ENCODE measurements at places on chromosomes 6 and 20. TPM values are rescaled to one million over a fixed set of nuclear protein-coding genes. Genes with fewer than 3 reads are reported as not detected.

TAP1 gene
- 15.2 TPM for total RNA-seq

RAMACL gene
- total RNA-seq, result 1.1 TPM

DCBLD1 gene
- 40.1 TPM for total RNA-seq

SYS1 gene
- 42.0 TPM for total RNA-seq

DNA sequence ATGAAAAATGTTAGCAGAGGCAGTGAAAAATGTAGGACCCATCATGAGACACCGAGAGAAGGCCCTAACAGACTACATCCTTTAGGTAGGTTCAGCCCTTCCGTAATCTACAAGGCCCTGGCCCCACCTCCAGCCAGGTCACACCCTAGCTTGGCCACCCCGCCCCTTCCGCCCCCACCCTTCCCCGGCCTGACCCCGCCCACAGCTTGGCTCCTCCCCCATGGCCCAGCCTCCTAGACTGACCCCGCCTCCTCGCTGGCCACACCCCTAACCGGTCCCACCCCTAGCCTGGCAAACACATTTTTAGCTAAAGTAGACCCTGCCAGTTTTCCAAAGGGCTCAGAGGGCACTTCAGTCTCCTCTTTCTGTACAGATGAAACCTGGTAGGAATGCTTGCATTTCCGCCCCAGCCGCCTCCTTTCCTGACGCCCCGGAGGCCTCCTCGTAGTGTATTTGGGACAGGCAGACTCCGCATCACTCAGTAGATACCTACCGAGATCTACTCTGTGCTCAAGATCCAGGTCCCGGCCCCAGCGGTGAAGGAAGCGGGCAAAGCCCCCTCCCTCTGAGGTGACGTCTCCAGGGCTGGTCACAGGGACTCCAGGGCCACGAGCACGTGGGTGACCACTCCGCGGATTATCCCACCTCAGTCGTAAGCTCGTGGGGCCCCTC, 443.5 kb downstream of the PREX1 start:
- H3K36me3 ChIP-seq, result no peaks in the 10 kb centered on the region
- no peak overlapping the region for H3K27ac ChIP-seq
- H3K27me3 ChIP-seq, result no peaks in the 10 kb centered on the region
- no peak overlapping the region for H3K4me3 ChIP-seq
- no peak for DNase-seq

GRCh38 chr20:21136015-21136732, 10.3 kb downstream of the KIZ start:
- DNase-seq, result no peak
- H3K36me3 ChIP-seq, result no peaks in the 10 kb centered on the region
- no peak overlapping the region for H3K27ac ChIP-seq
- H3K27me3 ChIP-seq, result no peaks in the 10 kb centered on the region
- H3K4me3 ChIP-seq, result no peak overlapping the region

- H3K27me3 ChIP-seq, result no peaks in the 10 kb centered on the region
- H3K4me3 ChIP-seq, result no peak overlapping the region
- no peaks in the 10 kb centered on the region for H3K36me3 ChIP-seq
- DNase-seq, result no peak
Measured at GRCh38 chr6:85068221-85068620, 303.8 kb upstream of the TBX18 start.

GRCh38 chr6:20341564-20341963, 60.1 kb upstream of the E2F3 start:
- no peaks in the 10 kb centered on the region for H3K36me3 ChIP-seq
- H3K27me3 ChIP-seq, result no peaks in the 10 kb centered on the region
- DNase-seq, result no peak

DNA sequence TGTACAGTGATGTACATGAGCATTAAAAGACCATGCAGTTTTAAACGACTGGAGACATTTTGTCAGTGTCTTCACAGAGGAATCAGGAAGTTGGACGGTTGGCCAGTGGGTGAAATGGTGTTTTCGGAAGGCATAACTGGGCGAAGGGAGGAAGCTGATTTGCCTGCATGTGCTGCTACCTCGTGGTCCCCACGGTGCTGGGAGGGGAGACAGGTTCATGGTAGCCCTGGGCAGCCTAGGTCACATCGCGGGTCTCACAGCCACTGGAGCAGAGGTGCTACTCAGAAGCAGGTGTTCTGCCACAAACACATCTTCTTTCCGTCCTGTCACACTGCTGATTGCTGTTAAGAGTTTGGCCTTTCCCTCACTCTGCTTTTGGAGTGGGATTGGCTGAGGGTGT, 35.2 kb downstream of the HIVEP1 start:
- no peaks in the 10 kb centered on the region for H3K27me3 ChIP-seq
- DNase-seq, result no peak
- no peaks in the 10 kb centered on the region for H3K4me1 ChIP-seq
- H3K4me3 ChIP-seq, result no peak overlapping the region
- no peak overlapping the region for H3K27ac ChIP-seq
- H3K36me3 ChIP-seq, result no peaks in the 10 kb centered on the region

GRCh38 chr6:654136-654535, 2.8 kb downstream of the HUS1B start:
- no peak overlapping the region for H3K27ac ChIP-seq
- no peaks in the 10 kb centered on the region for H3K27me3 ChIP-seq
- no peaks in the 10 kb centered on the region for H3K4me1 ChIP-seq
- H3K36me3 ChIP-seq, result no peaks in the 10 kb centered on the region
- H3K4me3 ChIP-seq, result no peak overlapping the region

DNA sequence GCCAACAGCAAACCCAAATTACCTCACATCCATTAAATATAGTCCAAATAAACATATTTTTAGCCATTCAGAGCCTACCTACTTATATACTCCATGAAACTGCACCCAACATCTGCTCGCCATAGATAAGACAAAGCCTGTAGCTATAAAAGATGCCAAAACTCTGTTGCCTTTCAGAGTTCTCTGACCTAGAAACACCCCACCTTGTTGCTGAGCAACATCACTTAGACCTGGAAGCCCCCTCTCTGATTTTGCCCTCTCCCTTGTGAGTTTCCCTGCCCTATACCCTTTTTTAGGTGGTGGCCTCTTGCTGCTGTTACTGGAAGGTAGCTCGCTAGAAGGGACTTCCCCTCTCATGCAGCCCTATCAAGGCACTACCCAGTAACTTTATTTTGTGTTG, 27.7 kb upstream of the FBXL4 start:
- no peak for DNase-seq
- no peak overlapping the region for H3K4me3 ChIP-seq
- no peaks in the 10 kb centered on the region for H3K4me1 ChIP-seq
- no peak overlapping the region for H3K27ac ChIP-seq

- no peak for DNase-seq
- no peaks in the 10 kb centered on the region for H3K27me3 ChIP-seq
- no peak overlapping the region for H3K27ac ChIP-seq
- H3K36me3 ChIP-seq, result no peaks in the 10 kb centered on the region
- H3K4me1 ChIP-seq, result no peaks in the 10 kb centered on the region
Measured at GRCh38 chr20:41176711-41177552, 39.6 kb downstream of the PLCG1 start.

DNA sequence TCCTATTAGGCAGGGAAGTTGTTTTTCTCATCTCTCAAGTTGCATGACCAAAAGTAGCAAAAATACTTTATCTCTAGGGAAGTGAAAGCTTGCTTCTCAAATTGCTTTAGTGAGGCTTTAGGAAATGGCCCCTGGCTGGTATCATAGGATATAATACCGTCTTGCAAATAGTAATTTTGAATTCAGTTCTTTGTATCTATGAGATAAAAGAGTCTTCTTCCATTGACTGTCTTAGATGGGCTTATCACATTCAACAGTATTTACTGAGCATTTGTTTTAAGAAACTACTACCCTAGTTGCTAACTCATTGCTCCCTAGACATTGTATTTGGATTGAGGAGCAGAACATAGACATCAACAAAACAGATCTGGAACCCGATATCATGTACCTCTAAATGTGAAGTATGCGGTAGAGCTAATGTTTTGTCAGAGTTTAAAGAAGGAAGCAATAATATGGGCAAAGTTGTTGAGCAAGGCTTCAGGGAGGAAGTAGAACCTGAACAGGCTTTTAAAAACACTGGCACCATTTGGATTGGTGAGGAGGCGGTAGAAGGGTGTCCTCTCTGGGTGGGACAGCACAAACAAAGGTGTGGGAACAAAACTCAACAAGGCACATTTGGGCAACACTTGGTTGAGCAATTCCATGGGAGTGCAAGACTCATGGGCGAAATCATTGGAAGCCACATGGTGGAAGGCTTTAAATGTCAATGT, 101.5 kb downstream of the SGK1 start:
- no peaks in the 10 kb centered on the region for H3K36me3 ChIP-seq
- no peaks in the 10 kb centered on the region for H3K27me3 ChIP-seq
- no peak overlapping the region for H3K4me3 ChIP-seq
- H3K27ac ChIP-seq, result no peak overlapping the region
- no peak for DNase-seq

- peak overlapping the region; percentile 24 for H3K27ac ChIP-seq
- peaks cover 12% of the 10 kb centered on the region for H3K4me1 ChIP-seq
- H3K36me3 ChIP-seq, result no peaks in the 10 kb centered on the region
- DNase-seq, result peak; percentile 22
- no peak overlapping the region for H3K4me3 ChIP-seq
Measured at GRCh38 chr6:14316651-14317386, 199.2 kb downstream of the CD83 start.

GRCh38 chr6:8080362-8081151, 16.4 kb upstream of the BLOC1S5 start:
- no peaks in the 10 kb centered on the region for H3K27me3 ChIP-seq
- H3K36me3 ChIP-seq, result no peaks in the 10 kb centered on the region
- peak; percentile 24 for DNase-seq
- H3K27ac ChIP-seq, result peak overlapping the region; percentile 68
- H3K4me3 ChIP-seq, result no peak overlapping the region

- H3K36me3 ChIP-seq, result no peaks in the 10 kb centered on the region
- H3K27me3 ChIP-seq, result no peaks in the 10 kb centered on the region
- no peak overlapping the region for H3K27ac ChIP-seq
- peaks cover 7% of the 10 kb centered on the region for H3K4me1 ChIP-seq
Measured at GRCh38 chr6:42010185-42010891, 40.0 kb upstream of the TAF8 start.

DNA sequence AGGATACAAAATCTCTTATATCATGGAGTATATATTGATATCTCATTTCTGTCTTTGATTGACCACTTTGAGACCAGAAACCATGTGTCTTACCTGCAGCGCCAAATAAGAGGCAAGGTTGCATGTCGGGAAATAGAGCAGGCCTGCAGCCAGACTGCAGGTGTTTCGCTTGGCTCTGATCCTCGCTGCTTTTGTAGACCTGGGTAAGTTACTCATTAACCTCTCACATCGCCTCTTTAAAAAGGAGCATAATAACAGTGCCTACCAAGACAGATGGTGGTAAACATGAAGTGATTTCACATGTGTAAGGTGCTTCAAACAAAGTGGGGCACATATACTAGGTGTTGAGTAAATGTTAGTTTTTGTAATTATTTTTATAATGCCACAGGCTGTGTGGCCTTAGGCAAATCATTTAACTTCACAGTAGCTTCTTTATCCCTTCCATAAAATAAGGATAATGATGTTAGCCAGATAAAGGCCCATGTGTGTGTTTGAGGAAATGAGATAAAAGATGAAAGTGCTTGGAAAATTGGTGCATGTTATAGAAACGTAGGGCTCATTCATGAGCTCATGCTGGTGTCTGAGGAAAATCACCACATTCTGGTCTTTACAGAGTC, 248.8 kb upstream of the MAP3K7 start:
- H3K4me3 ChIP-seq, result no peak overlapping the region
- H3K27me3 ChIP-seq, result no peaks in the 10 kb centered on the region
- peak; percentile 36 for DNase-seq
- H3K27ac ChIP-seq, result no peak overlapping the region

DNA sequence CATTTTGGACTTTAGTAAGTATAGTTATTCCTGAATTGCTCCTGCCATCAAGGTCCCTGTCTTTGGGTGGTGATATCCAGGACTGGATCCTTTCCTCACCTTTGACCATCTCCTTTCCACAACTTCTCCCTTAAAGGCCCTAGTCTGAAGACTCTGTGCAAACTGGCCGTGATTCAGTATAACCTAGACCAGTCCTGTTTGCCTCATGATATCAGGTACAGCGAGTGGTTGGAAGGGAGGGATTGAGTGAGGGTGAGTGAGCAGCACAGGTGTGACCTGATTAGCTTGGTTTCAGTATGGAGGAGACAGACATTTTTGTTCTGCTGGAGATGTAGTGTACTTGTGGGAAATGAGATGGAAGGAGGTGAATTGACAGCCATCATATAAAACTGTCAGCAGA, 2.3 kb upstream of the RRP36 start:
- no peak overlapping the region for H3K27ac ChIP-seq
- H3K36me3 ChIP-seq, result no peaks in the 10 kb centered on the region
- no peak overlapping the region for H3K4me3 ChIP-seq
- H3K27me3 ChIP-seq, result no peaks in the 10 kb centered on the region
- peaks cover 21% of the 10 kb centered on the region for H3K4me1 ChIP-seq
- DNase-seq, result no peak

- no peak overlapping the region for H3K4me3 ChIP-seq
- no peak overlapping the region for H3K27ac ChIP-seq
- no peaks in the 10 kb centered on the region for H3K27me3 ChIP-seq
Measured at GRCh38 chr6:22471746-22472145, 97.6 kb upstream of the HDGFL1 start.

GRCh38 chr6:148761527-148762011, 14.7 kb downstream of the UST start:
- H3K27me3 ChIP-seq, result no peaks in the 10 kb centered on the region
- peak overlapping the region; percentile 77 for H3K27ac ChIP-seq
- no peak overlapping the region for H3K4me3 ChIP-seq

- no peaks in the 10 kb centered on the region for H3K36me3 ChIP-seq
- DNase-seq, result no peak
- no peaks in the 10 kb centered on the region for H3K4me1 ChIP-seq
- no peak overlapping the region for H3K4me3 ChIP-seq
Measured at GRCh38 chr6:126300126-126300525, 39.8 kb upstream of the CENPW start.

DNA sequence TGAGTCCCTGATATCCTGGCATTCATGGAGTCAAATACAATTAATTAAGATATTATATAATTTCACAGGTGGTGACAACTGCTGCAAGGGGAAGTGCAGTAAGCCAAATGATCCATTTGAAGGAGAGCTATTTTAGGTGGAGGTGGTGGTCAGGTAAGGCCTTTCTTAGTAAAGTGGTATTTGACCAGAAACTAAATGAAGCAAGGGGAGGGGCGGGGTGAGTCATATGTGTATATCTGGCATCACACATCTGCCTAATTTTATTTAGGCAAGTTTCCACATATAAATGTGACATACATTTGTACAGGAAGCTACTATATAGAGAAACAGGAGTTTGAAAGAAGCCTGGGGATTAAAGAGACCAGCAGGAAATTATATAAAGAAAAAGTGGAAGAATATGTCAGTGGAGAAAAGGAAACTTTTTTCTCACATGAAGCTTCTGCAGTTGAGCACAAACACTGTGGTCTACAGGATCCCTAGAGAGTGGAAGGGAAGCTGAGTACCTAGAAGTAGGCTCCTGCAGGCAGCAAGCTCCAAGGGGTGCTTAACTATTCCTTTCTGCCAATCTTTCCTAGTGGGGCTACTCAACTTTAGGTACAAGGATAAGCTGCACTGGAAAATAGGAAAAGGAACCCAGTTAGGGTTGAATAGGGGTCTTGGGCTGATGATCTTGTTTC, 99.6 kb downstream of the OGFRL1 start:
- no peak overlapping the region for H3K27ac ChIP-seq
- H3K36me3 ChIP-seq, result no peaks in the 10 kb centered on the region
- no peak overlapping the region for H3K4me3 ChIP-seq
- H3K4me1 ChIP-seq, result peaks cover 19% of the 10 kb centered on the region

- H3K4me1 ChIP-seq, result peaks cover 8% of the 10 kb centered on the region
- H3K27me3 ChIP-seq, result no peaks in the 10 kb centered on the region
- no peaks in the 10 kb centered on the region for H3K36me3 ChIP-seq
- H3K27ac ChIP-seq, result no peak overlapping the region
Measured at GRCh38 chr6:17497535-17498095, 102.5 kb upstream of the FAM8A1 start.

GRCh38 chr20:60288945-60289344, 330.7 kb downstream of the CDH26 start:
- no peak for DNase-seq
- no peaks in the 10 kb centered on the region for H3K36me3 ChIP-seq
- H3K27me3 ChIP-seq, result no peaks in the 10 kb centered on the region
- H3K4me3 ChIP-seq, result no peak overlapping the region
- no peak overlapping the region for H3K27ac ChIP-seq

Measured in hepatocyte (in vitro differentiated cells).